Activated CD4-positive, alpha-beta T cell treated with anti-CD3 and anti-CD28 coated beads for 48 hours (primary cell): ENCODE measurements at places on chromosomes 7 and 10.

DNA sequence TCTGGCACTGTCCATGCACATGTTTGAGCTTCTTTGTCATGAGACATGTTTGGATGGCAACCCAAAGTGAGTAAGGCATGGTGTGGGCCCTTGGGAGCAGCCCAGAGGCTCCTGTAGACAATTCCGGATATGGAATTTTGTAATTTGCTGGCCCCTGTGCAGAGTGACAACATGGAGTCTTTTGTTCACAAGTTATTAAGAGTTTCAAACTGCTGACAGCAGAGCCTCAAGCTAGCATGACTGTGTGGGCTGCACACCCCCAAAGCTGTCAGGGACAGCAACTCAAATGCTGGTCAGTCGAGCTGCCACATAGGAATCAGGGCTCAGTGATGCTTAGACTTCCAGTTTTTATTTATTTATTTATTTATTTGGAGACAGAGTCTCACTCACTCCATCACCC, 7.0 kb upstream of the MYL7 start:
- no peak for DNase-seq

DNA sequence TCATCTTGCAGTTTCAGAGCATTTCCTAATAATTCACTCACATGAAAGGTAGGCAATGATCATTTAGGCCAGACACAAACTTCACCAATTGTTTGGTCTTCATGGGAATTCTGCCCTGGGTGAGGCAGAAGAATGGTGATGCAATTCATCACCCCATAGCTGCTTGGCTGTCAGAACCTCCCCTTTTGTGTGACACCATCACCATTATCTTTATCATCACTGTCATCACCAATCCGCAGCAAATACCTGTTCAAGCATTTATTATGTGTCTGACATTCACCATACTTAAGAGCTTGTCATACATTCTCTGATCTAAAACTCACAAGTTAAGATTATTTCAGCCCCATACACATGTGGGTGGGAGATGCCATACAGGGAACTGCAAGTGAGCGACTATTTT, 799.5 kb upstream of the LRRN3 start:
- no peak for DNase-seq

- no peak for DNase-seq
Measured at GRCh38 chr10:44761076-44761475, 150.1 kb upstream of the TMEM72 start.

DNA sequence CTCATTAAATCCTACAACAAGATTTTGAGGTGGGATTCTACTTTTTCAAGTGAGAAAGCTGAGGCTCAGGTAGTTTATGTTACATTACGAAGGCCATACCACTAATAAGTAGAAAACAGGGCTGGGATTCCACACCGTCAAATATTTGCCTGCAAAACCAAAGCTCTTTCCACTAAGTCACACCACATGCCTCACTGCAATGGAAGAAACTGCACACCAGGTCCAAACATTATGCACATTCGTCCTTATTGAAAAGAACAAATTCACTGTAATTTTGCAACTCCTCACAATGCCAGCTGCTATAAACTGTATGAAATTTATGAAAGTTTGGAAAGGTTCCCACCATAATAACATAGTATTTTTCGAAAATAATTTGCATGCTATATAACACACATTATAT, 66.5 kb downstream of the DGKB start:
- DNase-seq = no peak

DNA sequence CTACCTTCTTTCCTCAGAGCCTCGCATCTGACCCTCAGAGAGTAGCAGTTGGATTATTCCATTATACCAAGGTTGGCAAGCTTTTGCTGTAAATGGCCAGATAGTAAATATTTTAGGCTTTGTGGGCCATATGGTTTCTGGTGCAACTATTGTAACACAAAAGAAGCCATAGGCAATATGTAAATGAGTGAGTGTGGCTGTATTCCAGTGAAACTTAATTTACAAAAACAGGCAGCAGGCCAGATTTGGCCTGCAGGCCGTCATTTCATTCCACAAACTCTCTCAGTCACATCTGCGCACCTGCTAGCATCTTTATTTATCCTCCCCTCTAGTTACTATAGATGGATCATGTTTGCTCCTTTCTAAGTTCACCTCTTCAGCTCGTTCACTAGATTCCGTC, 6.7 kb downstream of the ZNF518A start:
- DNase-seq = no peak

- no peak for DNase-seq
Measured at GRCh38 chr7:41578700-41579099, 124.2 kb downstream of the INHBA start.
